ENCODE measurements at places on chromosomes 1 and 21.

- no peak for DNase-seq
Measured at GRCh38 chr1:17915511-17916197, 160.5 kb downstream of the ACTL8 start.

DNA sequence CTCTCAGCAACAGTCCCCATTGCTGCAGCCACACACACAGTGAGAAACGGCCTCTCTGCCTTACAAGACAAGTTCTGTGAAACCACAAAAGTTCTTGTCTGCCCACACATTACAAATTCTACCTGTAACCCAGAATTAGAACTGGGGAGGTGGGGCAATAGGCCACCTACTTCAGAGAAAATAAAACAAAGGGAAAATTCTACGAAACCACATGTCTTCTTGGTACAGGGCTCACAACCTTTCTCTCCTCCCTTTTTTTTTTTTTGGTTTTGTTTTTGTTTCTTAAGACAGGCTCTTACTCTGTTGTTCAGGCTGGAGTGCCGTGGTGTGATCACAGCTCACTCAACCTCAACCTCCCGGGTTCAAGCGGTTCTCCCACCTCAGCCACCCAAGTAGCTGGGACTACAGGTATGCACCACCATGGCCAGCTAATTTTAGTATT, 30.2 kb downstream of the LPAR3 start:
- no peak for DNase-seq

DNA sequence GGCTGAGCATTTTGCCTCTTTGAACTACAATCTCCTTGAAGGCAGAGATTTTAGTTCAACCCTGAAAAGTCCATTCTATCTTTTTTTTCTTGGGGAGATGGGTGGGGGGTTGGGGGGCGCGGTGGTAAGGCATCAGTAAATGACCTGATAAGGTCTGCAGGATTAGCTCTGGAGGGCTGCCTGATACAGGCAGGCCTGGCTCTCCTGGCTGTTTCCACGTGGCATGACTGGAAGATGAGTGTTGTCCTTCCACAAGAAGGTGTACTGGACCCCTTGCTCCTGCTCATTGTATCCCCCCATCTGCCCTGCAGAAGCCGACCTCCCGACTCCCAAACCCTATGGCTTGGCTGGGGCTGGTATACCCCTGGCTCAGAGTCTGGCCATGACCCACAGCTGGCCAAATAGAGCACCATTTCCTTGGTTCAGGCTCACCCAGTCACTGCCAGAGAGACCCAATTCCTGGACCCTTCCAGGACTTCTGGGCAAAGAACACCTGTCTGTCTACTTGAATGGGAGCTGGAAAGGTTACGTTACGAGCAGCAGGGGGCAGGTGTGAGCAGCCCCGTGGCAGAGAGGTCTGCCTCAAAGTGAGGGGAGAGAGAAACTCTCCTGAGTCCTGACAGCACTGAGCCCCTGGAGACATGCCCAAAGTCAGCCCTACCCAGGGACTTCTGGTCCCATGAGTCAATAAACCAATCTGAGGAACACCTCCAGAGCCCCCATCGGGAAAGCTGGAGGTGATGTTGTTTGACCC, 17.0 kb downstream of the DHRS3 start:
- DNase-seq, result peak; percentile 79

DNA sequence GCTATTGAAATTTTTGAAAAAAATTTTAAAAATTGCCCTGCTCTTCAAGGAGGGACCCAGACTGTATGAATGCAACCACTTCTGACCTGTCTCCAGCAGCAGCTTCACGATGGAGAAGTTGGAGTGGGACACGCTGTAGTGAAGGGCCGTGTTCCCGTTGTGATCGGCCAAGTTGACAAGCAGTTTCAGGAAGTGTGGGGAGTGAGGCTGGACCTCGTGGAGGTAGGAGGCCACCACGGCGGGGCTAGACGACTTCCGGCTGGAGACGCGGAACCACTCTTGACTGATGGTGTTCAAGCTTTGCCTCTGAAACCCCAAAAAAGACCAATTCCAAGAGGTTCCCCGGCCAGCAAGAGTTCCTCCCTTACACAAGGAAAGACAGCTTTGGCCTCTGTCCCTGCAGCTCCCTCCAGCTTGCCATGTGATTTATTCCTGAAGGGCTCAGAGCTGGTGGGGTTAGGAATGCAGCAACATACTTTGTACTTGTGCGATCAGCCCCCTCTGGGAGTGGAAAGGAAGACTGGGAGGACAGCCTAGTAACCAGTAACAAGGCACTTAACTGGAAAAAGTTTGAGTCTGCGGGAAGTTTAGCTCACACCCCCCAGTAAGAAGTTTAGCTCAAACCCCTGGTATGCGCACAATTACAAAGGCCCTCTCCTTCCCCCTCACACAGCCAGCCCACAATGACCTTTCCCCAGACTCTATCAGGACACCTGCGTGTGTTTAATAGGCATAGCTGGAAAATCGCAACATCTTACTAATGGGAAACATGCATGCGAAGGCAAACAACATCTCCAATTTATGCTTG, 56.0 kb downstream of the KANK4 start:
- DNase-seq, result no peak

GRCh38 chr1:55216096-55216495, 932 bp upstream of the USP24 start:
- no peak for DNase-seq

DNA sequence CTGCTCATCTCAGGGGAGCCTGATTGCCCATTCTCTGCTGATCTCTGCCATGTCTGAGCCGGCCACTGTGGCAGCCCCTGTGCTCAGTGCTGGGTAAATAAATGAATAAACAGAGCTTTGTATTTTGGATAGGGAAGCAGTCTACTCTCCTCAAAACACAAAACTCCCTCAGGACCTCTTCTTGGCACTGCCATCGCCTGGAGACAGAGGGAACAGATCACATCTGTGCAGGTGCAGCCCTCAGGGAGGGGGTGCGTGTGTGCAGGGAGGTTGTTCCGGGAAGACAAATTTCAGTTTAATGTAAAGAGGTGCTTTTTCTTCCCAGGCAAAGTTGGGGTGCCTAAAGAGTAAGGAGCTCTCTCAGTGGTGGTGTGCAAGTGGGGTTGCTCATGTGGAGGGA, 7.7 kb upstream of the FAM167B start:
- no peak for DNase-seq

GRCh38 chr1:244096691-244097090, 45.6 kb downstream of the ZBTB18 start:
- DNase-seq, result no peak

DNA sequence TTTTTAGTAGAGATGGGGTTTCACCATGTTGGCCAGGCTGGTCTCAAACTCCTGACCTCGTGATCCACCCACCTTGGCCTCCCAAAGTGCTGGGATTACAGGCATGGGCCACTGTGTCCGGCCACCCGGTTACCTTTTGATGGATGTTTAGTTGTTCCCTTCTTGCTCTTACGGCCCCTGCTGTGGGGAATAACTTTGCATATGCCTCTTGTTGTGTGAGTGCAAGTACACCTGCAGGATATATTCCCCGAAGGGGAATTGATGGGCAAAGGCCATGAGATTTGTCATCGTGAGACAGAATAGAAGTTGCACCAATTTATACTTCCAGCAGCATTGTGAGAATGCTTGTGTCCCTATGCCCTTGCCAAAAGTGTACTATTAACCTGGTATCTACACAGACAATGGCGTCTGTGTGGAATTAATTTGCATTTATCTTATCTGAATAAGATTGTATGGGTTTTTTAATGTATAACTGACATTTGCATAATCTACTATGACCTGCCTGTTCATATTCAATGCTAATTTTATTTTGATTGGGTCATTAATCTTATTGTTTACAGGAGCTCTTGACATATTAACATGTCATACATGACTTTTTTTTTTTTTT, 8.1 kb downstream of the IL6R start:
- DNase-seq, result no peak

DNA sequence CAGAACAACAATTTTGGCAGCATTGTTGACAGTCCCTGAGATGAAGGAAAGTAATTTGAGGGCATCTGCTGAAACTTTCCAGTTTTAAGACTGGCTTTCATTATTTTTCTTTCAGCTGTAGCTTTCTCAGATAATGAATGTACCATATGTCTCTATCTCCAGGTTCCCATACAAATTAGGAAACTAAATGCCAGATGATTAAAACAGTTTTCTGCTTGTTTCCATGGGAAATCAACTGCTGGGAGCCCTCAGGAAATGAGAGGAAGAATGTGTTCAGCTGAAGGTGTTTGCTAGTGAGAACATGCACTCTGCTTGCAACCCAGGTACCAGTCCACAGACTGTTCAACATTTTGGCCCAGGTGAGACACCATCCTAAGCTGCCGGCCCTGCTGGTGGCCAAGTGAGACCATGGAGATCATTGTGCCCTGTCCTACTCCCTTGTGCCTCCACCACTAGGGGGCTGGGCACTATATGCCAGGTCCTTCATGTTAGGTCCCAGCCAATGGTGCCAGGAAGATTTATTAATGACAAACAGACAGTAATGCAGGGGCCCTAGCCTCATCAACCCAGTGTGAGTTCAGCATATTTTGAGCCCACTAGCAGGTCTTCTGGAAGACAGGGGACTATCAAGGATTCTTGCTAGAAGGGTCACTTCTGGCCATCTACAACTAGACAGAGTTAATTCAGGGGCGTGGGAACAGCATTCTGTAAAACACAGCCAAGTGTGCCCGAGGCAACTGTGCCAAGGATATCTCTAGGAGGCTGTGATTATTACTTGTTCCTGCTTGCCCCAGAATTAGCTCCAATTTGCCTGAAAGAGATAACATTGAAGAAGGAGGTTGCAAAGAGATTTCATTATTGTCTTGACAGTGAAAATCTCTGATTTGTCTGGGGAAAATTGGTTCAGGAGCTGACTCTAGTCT, 17.0 kb upstream of the LRRC8C start:
- no peak for DNase-seq

DNA sequence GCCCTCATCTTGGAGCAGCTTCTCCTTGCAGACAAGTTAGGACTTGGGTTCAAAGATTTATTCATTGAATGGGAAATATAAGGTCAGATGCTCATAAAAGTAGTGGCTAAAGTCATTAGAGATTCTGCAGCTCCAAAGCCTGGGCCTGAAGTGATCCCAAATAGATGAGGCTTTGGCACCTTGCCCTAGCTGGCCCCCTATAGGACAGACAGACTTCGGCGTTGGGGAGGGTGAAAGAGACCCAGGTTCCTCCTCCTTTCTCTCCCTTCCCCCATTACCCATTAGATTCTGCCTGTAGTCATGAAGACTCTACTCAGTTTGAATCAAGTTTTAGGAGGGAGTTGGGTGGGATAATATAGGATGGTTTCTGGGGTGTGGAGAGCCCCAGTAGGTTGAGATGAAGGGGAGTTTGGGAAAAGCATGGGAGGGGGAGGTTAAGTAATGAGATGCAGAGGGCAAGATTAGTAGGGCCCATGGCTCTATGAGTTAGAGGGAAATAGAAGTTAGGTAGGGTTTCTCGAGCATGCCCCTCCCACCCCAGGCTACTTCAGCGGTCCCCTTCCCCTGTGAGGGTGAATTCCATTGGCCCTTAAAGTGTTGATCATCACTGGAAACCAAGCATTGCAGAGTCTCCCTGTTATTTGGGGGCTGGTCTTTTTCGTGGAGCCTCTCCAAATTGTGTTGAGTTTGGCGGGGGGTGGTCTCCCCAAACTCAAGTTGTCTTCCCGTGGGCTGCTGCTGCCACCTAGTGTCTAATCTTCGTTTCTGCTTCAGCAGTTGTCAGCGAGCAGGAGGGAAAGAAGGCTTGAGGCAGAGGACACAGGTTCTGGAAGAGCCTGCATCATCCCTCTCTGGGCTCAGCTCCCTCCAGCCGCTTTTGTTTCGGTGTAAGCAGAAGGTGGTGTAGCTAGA, 2.1 kb upstream of the AHDC1 start:
- DNase-seq, result no peak

DNA sequence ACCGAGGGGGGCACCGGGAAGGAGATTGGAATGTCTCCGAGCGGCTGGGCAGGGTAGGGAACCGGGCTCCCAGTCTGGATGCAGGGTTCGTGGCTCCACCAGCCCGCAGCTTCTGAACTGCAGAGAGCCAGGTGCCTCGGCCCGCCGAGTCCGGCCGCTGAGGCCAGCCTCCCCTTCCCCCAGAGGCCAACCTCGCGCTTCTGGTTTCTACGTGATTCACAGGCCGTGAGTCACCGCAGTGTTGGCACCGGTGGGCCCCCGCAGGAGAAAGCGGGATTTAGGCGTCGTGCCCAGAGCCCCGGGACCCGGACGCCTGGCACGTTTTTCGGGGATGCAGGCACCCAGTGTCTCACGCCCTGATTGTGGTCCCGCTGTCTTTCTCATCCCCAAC, 458 bp downstream of the CRABP2 start:
- DNase-seq, result peak; percentile 64

DNA sequence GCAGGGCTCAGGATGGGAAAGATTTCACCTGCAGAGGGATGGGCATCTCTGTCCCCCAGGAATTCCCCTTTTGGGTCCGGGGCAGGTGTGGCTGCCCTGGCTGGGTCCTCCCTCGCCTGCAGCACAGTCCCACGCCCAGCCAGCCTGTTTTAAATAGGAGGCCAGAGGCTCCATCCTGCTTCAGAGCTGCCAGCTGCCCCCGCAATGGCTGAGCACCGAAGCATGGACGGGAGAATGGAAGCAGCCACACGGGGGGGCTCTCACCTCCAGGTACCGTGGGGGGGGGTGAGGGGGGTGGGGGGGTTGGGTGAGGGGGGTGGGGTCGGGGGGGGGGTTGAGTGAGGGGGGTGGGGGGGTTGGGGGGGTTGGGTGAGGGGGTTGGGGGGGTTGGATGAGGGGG, 3.6 kb downstream of the SCNN1D start:
- DNase-seq, result no peak

DNA sequence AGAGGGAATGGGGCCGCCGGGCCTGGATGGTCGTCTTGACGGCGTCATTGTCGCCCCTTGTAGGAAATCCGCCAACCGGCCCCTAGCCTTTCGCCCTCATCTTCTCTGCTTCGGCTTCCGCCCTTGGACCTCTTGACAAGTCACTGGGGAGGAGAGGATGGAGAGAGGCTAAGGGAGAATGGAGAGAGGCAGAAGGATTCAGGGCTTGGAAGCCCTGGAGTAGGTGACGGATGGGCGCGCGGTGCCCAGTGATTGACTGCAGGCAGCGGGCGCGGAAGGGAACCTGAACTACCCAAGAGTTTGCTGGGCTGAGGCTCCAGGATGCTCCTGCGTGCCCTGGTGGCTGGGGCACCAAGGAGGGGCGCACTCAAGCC, 651 bp downstream of the PDE4B start:
- DNase-seq, result no peak

DNA sequence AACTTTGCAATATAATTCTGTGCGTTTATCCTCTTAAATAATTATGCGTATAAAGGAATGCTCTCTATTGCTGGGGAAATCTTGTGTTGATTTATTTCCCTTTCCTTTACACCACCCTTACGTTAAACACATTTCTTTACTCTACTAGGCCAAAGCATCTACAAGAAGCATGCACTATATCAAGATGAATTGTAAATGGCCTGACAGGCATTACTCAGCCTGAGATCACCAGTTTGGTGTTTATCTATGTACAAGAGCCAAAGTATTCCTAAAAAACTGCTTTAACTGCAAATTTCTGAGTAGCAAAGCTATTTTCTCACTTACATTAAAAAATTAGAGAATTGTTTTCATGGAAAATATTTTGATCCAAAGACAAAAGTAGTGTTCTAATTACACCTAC, 114.8 kb downstream of the TYW3 start:
- no peak for DNase-seq

- no peak for DNase-seq
Measured at GRCh38 chr1:43774359-43774758, 67.0 kb downstream of the ST3GAL3 start.

- DNase-seq, result no peak
Measured at GRCh38 chr1:212189352-212189738, 95.9 kb upstream of the PPP2R5A start.
